ENCODE measurements at places on chromosomes 2 and 18.

DNA sequence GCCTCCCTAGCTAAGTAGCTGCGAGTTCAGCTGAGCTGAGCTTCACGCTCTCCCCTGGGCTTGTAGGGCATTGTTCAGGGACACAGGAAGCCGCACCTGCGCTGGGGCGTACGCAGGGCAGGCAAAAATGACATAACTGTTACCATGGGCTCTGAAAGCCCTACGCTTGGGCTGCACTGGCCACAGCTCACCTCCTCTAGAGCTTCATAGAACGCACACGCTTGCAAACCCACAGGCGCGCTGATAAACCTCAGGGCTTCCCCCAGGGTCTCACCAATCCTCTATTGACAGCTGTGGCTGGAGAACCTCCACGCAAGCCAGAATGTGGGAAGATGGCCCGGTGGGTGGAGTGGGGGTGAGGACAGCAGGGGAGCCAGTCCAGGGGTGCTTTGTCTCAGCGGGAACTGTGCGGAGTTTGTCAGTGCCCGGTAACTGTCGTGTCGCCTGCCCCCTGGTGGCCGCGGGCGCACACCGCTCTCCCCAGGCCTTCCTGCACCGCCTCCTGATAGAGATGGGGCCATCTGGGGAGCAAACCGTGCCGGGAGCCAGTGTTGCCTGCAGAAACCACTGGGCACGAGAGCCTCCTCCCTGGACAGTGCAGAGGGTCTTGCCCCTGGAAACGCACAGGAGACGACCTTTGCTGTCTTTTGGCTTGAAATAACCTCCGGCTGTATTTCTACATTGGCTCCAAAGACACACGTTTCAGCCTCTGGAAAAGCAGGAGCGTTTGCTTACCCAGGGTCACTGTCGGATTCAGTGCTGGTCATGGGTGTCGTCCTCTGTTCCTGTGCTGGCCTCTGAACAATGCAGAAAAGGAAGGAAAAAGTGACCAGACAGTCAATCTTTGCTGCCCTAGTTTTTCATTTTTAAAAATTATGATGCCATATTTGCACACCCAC lies 17.0 kb upstream of the CIDEA start:
- no peak for DNase-seq

- DNase-seq: no peak
These were observed 39.0 kb downstream of the RALB start for GRCh38 chr2:120291401-120292311.

DNA sequence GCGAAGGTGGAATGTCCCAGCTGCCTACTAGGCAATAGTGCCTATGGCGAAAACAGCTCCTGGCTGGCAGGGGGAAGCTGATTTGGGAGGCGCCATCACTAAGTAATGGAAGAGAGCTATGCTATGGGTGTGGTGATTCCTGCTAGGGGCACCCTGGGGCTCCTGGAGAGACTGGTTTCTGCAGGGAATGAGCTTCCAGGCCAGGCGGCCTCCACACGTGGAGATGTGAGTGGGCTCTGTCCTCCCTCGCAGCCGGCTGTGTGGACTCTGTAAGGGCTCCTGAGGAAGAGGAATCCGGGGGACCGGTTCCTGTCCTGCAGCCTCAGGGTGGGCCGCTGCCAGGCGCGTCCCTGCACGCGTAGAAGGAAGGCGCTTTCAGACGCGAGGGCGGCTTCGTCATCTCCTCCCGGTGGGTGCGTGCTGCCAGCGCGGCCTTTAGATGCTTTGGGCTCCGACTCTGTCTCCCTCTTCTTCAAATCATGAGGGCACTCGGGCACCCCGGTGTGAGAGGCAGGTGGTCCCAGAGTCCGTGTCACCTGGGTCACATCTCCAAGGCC lies 55.5 kb upstream of the ANKRD62 start:
- DNase-seq: no peak

- DNase-seq: no peak
These were observed 420.7 kb upstream of the SALL3 start for GRCh38 chr18:78558948-78559347.

GRCh38 chr2:58796239-58796910 lies 555.2 kb upstream of the FANCL start:
- no peak for DNase-seq

GRCh38 chr2:190139371-190139770 lies 76.8 kb upstream of the MSTN start:
- no peak for DNase-seq

GRCh38 chr2:216932863-216933548 lies 73.1 kb upstream of the TNP1 start:
- no peak for DNase-seq

DNA sequence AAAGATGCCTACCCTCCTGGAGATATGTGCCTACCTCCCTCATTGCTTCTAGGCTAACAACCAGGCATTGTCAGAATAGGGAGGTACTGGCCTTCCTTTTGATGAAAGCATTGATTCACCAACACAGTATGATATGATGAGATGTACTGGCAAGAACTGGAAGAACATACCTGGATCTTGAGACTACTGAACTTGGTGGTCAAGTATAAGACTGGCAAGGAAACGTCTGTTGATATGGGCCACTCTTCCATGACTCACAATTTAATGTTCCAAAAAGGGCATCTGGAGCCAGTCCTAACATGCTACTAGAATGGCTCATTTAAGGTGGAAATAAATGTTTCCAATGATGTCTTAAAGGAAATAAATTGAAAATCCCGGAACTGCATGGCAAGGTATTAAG lies 18.1 kb downstream of the DTNB start:
- no peak for DNase-seq

- no peak for DNase-seq
These were observed 44.8 kb downstream of the KCMF1 start for GRCh38 chr2:85015653-85016360.

DNA sequence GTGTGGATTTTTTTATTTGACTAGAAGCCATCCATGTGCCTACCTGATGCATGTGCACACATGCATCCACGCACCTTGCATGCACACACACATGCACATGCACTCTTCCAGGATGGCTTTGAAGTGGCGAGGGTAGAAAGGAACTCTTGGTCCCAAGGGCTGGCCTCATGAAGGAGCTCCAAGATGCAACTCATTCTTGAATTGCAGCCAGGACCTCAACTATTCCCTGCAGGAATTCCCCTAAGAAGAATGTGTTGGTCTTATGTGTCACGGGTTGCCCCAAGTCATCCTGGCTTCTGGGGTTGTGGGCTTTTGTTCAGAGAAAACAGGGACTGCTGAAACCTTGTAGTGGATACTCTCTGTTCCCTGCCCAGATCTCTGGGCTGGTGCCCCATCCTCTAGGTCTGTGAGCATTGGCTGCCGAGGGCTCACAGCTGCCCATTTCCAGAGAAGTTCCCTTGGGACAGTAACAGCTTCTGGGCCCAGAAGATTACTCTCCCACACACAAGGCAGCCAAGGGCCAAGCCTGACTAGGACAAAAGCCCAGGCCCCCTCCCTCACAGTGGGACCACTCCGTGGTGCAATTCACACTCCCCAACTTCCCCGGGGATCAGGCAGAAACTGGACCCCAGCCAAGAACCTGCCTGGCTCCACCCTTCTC lies 137.6 kb downstream of the COPS8 start:
- DNase-seq: no peak

Measured in GF-D8 (cell line).